T-helper 1 cell (primary cell): ENCODE measurements at places on chromosomes 4 and X.

DNA sequence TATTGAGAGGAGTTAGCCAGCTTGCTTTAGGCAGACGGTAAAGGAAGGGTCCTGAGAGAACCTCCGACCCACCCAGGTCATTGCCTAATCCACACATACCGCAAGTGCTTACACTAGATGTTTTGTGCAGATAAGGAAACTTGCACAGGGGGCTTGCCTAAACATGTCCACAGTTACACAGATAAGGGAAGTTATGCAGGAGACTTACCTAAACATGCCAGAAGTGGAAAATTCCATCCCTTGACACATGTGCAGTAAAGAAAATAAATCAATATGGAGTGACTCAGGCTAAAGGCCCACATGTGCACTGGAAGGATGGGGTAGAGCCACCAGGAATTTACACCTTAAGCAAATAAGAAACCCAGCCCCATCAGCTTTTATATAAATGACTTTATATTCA is 232.8 kb upstream of the HDX start:
- DNase-seq: no peak

DNA sequence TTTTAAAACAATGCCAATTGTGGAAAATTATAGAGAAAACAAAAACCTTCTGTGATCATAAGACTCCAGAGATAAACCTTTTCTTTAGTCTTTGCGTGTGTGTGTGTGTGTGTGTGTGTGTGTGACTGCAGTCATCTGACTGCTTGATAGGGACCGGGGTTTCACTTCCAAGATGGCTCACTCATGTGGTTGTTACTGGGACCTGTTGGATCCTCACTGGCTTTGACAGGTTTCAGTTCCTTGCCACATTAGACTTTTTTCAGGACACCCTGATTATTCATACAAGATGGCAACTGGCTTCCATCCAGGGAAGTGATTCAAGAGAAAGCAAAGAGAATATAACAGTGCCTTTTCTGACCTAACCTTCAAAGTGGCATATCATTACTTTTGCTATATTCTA is 21.9 kb upstream of the MAD2L1 start:
- no peak for DNase-seq

GRCh38 chr4:1017706-1018105 is 6.3 kb downstream of the FGFRL1 start:
- DNase-seq: no peak

- no peak for DNase-seq
Measured at GRCh38 chr4:184143770-184144564, 73.7 kb downstream of the ENPP6 start.

DNA sequence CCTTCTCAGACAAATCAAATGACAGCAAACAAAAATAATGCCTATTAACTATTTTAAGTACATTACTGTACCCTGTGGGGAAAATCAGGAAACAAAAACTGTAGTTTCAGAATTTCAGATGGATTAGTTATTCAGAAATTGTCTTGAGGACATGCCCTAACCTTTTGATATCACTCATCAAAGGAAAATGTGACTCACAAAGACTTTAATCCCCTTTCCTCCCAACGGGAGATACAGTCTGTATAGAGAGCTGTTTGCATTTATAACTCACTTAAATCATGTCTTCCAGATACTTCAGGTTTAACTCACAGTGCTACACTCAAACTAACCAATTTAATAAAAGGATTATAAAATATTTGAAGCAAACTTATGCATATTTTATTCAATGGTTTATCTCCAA is 304.0 kb downstream of the MAPK10 start:
- DNase-seq: no peak

GRCh38 chrX:13898083-13898482 is 81.2 kb upstream of the GPM6B start:
- no peak for DNase-seq

DNA sequence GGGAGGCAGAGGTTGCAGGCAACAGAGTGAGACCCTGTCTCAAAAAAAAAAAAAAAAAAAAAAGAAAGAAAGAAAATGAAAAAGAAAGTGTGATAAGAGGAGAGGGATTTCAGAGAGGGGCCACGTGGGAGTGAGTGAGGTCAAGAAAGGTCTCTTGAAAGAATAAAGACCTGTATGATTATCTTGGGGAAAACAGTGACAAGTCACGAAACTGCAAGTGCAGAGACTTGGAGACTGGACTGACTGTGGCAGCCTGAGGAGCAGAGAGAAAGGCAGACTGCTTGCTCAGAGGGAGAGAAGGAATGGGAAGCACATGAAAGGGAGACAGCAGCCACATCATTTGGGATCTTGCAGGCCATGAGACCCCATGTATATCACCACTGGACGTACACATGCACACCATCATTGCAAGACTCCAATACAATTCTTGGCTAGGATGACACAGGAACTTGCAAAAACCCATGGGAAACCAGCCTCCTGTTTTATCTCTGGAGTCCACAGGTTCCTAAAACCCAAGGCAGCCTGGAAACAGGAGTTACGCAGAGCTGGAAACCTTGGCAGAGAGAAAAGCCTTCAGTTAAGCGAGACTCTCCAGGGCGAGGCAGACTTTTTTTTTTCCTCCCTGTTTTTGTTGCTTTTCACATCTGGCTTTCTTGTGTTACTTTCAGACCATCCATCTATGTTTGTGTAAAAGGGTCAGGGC is 207.0 kb upstream of the TBL1X start:
- DNase-seq: no peak

- no peak for DNase-seq
Measured at GRCh38 chr4:6294705-6295421, 25.2 kb downstream of the WFS1 start.

- no peak for DNase-seq
Measured at GRCh38 chr4:162422312-162422711, 258.5 kb upstream of the FSTL5 start.

DNA sequence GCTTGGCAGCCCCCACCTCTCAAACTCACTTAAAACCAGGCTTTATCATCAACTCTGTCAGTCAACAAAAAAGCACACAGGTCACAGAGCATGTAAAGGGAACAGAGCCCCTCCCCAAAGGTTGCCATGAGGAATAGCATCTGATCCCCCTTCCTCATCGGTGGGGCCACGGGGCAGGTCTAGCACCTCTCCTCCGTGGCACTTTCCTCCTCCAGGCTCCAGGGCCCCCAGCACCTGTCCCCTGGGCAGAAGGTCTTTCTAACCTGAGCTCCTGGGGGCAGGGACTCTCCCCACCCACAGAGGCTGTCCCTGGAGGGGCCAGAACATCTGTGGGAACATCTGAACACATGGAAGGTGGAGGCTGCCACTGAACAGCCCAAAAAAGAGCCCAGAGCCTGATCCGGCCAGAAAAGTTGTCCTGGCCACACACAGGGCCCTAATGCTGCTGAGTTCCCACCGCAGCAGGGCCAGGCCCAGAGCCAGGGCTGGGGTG is 65.7 kb downstream of the ZFYVE28 start:
- no peak for DNase-seq

DNA sequence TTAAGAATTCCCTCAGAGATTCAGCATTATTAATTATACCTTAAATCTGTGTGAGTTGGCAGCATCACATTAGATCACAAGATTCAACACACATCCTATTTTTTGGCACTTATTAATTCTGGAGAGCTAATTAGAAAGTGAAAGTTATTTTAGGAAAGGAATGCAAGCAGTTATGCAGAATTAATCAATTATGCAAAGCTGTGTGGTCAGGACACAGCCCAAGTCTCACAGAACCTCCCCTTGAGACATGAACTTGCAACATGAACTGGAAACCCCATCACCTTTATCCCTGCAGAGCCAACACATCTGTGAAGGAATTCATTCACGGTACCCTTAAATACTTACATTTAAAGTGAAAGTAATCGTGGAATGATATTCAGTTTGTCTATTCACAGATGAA is 80.5 kb downstream of the TSPAN5 start:
- DNase-seq: no peak

DNA sequence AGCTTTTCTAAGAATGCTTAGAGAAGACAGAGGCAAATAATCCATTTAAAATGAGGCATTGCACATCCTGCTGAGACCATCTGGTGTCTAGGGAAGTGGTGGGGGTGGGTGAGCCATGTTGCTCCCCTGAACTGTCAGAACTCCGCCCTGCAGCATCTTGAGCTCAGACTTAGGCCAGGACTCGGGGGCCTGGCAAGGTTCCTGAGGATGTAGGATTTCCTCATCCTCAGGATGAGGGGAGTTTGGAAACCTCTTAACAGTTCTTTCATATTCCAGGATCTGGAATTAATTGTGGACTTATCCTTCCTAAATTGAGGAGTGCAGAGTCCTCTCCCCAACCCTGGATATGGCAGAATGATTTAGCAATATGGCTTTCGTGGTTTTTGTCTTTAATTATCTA is 6.6 kb downstream of the TLL1 start:
- DNase-seq: no peak

- DNase-seq: no peak
Measured at GRCh38 chr4:145523117-145523516, 41.5 kb downstream of the SMAD1 start.

- peak; percentile 30 for DNase-seq
Measured at GRCh38 chrX:16671005-16671404, 21.0 kb downstream of the S100G start.

DNA sequence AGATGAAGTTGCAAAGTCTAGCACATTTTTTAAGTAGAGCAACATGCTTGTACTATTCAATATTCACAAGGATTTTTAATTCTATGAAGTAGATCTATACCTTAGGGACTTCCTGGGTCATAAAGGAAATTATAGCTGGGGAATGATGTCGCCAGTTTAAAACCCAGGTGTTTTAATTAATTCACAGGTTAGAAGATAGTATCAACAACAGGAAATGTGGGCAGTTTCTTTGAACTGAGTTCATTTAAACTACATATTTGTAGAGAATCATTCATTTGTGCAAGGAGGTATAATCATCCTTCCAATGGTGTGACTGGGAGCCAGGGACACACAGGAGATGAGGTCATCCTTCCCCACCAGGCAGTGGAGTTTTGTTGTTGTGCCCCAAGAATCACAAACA is 181.3 kb upstream of the KLF3 start:
- DNase-seq: no peak

DNA sequence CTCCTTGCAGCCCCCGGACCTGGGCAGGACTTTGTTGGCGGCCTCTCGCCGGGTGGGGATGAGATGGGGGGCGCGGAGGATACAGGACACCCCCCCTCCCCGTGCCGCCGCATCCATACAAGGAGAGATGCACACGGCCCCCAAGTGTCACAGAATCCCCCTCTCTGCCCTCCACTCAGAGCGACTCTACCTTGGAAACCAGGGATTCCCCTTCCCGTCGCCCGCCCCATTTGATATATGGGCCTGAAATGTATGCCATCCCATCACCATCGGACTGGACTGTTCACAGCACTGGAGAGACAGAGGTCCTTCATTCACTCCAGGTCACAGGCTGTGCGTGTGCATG is 426 bp downstream of the PORCN start:
- no peak for DNase-seq

DNA sequence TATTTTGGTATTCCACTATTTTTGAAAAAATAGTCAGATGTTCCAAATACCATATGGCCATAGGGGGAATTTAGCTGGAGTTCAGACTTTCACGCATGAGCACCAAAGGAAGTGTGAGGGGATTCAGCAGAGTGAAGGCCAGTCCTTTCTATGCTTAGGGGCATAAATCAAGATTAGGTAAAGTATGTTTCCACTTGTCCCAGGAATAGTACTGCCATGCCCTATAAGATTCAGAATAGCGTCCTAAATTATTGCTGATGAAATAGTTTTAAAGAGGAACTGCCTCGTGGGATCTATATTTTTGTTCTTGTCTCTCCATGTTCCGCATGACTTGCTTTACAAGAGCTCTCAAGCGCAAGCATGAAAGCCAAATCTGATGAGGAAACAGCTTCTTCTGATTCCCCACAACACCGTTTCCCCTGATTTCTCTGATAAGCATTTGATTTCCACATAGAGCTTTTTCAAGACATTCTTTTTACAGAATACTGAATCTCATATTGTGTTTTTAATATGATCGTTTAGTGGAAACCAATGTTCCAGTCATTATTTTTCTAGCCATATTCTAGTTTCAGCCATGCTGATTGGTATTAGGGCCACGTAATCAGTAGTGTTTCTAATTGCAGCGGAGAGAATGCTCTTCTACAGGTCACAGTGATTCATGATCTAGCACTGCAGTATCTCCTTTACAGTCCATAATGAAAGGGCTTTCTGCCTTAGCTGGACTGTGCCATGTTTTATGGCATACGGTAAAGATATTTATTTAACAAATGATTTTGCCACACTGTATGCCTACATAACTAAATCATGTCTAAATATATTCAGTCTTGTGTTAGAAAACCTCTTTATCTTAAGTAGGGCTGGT is 492.3 kb downstream of the CENPC start:
- DNase-seq: no peak

GRCh38 chrX:49165901-49166881 is 3.6 kb downstream of the MAGIX start:
- DNase-seq: peak; percentile 87

DNA sequence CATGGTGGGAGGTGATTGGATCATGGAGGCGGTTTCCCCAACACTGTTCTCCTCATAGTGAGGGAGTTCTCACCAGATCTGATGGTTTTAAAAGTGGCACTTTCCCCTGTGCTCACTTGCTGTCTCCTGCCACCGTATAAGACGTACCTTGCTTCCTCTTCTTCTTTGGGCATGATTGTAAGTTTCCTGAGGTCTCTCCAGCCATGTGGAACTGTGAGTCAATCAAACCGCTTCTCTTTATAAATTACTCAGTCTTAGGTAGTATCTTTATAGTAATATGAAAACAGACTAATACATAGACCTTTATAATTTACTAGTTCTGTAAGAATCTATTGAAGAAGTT is 82.5 kb upstream of the PITX2 start:
- DNase-seq: no peak

DNA sequence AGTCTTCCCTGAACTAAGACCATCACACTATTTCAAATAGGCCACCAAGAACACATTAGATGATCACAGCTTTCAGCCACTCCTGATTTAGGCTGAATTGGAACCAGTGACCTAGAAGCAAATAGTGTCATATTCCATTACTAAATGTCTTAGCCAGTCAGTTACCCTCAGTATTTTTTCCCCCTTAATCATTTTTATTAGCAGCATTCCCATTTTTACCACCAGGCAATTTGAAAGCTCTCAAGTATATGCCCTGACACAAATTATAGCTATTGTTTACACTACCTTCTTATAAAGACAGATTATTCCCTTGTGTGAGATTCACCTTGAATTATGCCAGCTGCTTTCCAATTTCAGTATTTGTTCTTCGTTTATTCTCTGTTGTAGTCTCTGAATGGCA is 1146.9 kb downstream of the PDHA2 start:
- no peak for DNase-seq

GRCh38 chrX:78517124-78517523 is 142.0 kb downstream of the RTL3 start:
- peak; percentile 27 for DNase-seq

DNA sequence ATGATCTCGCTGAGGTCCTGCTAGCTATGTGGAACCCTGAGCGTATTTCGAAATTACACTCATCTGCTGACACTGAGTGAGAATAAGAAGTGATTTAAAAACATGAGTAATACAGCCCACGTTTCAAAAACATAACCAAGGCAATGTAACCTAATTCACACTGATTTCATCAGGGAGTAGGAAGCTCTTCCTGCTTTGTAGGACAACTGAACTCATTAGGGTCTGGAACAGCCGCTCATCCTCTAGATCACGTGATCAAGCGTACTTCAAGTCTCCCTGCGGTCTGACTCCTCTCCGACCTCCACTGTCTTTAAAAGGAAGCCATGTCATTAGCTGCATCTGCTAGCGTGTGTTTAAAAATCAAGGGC is 138.0 kb downstream of the NSUN7 start:
- DNase-seq: no peak

- peak; percentile 25 for DNase-seq
Measured at GRCh38 chr4:3436798-3437581, 4.8 kb upstream of the HGFAC start.

- DNase-seq: peak; percentile 8
Measured at GRCh38 chr4:165326831-165327210, 648 bp upstream of the MSMO1 start.

GRCh38 chr4:8682725-8683124 is 90.2 kb downstream of the CPZ start:
- DNase-seq: no peak
